ENCODE measurements at places on chromosomes 16 and 17.

GRCh38 chr17:28357901-28358197, 522 bp upstream of the POLDIP2 start:
- no peak for DNase-seq

- no peak for DNase-seq
Measured at GRCh38 chr16:81409016-81409556, 35.5 kb upstream of the CMIP start.

DNA sequence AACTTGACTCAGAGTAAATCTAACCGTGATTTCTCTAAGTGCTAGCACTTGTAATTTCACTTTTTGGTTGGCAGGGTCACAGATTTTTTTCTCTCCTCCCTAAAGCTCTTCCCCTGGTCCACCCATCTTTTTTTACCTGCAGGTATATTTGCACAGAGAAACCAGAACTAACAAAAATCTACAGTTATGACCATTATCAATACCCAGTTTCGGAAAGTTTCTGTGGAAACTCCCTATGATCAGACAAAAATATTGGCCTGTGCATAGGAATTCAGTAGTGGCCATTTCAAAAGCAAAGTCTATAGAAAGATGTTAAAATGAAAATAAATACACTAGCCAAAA, 62.4 kb upstream of the ATF7IP2 start:
- no peak for DNase-seq

DNA sequence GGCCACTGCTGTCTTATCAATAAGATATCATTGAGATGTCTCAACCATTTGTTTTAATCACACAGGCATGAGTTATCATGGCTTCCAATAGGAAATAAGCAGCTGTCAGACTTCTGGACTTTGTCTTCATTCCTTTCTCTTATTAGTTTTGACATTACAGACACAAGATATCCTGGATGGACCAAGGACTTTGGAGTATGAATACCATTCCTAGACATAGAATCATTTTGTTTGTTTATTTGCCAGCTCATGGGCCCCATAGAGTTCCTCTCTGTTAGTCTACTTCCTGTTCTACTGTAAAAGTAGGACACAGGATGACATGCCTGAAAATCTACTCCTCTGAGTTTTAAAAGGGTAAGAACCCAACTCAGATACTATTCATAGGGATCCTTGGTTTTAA, 77.7 kb upstream of the KCNJ16 start:
- DNase-seq: no peak

- DNase-seq: peak; percentile 64
Measured at GRCh38 chr16:57485916-57486857, at the start of gene DOK4. DOK4 (minus strand) TSS chr16:57486493; CDS start chr16:57479507, 6,986 bp downstream.

- no peak for DNase-seq
Measured at GRCh38 chr16:30418350-30419181, 11.2 kb downstream of the ZNF771 start.

DNA sequence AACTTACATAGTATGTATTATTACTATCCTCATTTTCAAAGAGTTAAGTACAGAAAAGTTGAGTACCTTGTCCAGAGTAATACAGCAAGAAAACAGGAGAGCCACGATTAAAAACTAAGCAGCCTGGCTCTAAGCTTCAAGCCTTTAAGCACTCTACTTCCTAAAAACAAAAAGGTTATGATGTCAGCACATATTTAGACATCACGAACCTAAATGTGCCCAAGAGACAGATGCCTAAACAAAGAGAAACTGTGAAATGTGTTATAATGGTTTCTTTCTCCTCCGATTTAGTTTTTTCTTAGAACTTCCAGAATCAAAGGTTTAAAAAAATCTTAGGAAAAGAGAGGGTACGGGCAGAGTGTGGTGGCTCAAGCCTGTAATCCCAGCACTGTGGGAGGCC, 151.0 kb downstream of the VPS53 start:
- DNase-seq: no peak

DNA sequence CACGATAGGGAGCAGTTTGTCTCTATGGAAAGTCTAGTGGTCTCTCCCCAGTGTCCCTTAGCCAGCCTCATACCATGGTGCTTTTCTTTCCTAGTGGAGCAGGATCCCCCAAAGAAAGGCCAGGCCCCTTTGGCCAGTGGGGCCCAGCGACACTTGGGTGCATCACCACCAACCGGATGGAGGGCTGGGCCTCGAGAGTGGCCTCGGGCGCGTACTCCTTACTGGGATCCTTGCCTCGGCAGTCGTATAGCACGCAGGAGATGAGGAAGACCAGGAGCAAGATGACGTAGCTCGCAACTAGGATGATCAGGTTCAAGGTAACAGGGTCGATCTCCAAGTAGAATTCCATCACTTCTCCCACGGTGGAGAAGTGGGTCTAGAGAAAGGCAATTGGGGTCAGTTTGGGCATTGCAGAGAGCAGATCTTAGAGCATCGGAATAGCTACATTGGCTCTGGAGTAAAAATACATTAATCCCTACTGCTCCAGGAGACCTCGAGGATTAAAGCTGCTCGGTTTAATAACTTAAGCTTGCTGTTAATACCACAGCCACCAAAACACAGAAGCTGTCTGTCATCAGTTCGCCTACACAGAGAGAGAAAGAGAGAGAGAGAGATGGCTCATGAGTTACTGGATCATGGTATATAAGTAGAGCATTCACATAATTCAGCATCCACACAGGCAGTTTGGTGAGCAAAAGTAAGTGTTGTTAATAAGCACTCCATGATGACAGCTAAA, at the start of gene SMIM36:
Gene SMIM36 (minus strand): TSS at position 467 of the 736 bp plus-strand sequence.
- no peak for DNase-seq

GRCh38 chr17:9974448-9975381, 69.6 kb upstream of the RCVRN start:
- no peak for DNase-seq

- no peak for DNase-seq
Measured at GRCh38 chr16:5577463-5577862, 479.9 kb upstream of the EEF2KMT start.

DNA sequence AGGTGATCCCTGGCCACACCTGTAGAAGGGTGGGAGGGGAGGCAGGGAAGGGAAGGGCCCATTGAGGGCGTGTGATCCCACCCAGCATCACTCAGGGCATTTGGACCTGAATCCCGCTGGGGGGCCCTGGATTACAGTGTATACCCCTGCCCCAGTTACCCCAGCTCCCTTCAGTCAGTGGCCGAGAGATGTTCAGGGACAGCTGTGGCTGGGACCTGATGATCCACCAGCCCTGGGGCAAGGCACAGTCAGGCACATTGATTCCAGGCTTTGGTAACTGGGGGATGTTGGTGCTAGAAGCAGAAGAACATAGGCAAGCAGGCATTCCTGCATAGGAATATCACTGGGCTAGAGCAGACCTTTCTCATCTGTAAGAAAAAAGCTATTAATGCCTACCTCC, 170.3 kb downstream of the FOXL1 start:
- DNase-seq: no peak

- no peak for DNase-seq
Measured at GRCh38 chr16:48244863-48245195, 729 bp downstream of the LONP2 start.

GRCh38 chr16:8523932-8524331, 66.4 kb downstream of the TMEM114 start:
- DNase-seq: no peak

DNA sequence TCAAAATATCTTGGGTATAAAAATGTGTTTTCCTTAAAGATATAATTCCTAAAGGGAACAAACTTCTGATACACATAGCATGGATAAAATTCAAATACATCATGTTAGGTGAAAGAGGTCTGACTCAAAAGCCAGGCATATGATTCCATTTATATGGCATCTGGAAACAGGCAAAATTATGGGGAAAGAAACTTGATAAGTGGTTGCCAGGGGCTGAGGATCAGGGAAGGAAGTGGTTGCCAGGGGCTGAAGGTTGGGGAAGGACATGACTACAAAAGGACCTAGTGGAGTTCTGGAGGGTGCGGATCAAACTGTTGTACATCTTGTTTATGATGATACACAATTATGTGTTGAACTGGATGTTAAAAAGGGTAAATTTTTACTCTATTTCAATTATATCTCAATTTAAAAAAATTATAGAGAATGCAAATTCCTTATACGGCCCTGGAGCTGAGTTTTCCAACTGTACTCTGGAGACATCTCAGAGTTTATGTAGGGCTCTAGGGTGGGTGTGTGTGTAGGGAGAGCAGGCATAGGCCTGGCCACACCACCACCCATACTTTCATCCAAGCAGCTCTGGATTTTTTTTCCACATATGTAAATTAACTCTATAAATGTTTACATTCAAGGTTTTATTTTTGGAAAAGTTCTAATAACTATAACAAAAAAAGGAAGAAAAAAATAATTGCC, 55.0 kb downstream of the AMFR start:
- no peak for DNase-seq

GRCh38 chr16:54171626-54172537, 114.7 kb downstream of the IRX3 start:
- no peak for DNase-seq

DNA sequence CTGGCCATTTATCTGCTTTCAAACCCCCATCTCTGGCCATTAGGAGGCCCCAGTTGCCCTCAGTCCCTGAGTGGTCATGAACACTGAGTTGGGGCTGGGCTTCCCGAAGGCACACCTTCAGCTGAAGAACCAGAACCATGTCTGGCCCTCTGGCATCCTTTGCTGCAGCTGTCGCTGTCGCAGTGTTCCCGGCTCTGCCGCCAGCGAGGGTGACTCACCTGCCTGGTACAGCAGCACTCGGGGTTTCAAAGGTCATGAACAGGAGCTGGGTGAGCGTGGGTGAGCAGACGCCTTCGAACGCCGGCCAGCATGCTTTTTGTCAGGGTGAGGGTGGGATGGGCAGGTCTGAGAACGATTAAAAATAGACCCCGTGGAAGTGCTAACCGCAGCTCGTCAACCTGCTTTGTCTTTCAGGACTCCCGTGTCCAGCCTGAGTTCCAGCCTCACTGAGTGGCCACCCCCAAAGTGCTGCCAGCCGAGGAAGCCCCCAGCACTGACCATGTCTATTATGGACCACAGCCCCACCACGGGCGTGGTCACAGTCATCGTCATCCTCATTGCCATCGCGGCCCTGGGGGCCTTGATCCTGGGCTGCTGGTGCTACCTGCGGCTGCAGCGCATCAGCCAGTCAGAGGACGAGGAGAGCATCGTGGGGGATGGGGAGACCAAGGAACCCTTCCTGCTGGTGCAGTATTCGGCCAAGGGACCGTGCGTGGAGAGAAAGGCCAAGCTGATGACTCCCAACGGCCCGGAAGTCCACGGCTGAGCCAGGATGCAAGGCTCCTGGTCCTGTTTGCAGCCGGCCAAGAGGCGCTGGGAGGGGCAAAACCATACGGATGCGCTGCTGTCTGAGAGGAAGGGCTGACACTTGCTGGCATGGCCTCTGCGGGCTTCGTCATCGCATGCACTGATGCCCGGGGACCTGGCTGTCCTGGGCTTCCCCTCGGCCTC, 7.6 kb downstream of the SNN start:
- DNase-seq: no peak

DNA sequence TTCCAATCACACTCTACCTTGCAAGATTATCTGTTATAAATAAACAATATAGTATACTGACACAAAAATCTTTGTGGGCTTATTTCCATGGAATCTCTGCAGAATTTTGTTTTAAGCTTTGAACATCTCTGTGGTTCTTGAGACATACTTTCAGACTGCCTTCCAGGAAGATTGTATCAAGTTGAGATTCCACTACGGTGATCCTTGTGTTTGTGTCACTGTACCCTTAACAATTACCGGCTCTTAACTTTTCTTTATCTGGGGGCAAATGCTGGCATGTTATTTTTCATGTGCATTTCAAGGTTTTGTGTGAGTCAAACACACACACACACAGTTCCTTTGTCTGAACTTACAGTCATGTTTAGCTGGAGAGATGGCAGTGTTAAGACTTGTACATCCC, 472.7 kb upstream of the HSBP1 start:
- no peak for DNase-seq

- no peak for DNase-seq
Measured at GRCh38 chr16:1194665-1195392, 30.2 kb downstream of the TPSG1 start.

GRCh38 chr16:11396241-11397048, 51.2 kb downstream of the RMI2 start:
- DNase-seq: peak; percentile 82

GRCh38 chr17:43911904-43912303, 4.6 kb upstream of the MPP2 start:
- DNase-seq: no peak

DNA sequence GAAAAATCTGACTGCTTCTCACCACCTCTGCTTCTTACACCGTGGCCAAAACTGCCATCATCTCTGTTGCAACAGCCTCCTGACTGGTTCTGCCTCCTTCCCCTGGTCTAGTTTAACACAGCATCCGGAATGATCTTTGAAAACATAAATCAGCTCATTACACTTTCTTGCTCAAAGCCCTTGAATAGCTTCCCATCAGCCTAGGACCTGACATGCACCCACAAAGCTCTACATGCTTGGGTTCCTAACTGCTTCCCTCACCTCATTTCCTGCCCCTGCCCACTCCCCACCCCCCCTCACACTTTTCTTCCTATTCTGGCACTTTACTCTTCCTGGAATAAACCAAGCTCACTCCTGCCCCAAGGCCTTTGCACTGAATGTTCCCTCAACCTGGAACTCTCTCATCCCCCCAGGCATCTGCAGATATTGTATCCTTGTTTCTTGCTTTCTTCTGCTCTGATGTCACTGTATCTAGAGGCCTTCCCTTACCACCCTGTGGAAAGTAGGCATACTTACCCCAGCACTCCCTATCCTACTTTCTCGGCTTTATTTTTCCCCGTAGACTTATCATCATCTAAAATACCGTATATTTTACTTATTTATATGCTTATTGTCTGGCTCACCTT, 112.4 kb downstream of the FTO start:
- no peak for DNase-seq

DNA sequence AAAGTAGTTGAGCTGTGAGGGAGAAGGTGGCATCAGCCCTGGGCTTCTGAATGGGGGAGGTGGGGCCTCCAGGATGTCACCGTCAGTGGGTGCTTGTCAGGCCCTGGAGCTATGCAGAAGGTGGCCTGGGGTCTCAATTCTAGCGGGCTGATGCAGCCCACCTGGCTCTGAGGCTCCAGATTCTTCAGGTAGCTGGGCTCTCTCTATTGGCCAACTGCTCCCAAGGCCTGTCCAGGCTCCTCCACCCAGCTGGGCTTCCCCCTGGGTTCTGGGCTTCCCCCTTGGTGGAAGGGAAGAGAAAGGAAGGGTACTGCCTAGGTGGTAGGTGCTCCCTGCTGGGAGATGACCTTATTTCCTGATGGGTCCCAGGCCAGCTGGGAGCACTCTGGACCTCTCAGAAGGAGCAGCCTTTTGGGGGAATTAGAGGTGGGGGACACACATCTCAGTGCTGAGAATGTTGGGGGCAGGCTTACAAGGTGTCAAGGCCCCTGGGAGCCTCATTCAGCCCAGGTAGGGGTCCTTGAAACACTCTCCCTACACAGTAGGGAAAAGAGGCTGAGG, 1728.3 kb downstream of the TP53TG3F start:
- no peak for DNase-seq

- DNase-seq: no peak
Measured at GRCh38 chr17:46106966-46107644, 86.1 kb downstream of the KANSL1 start.
